Upper lobe of left lung (tissue), 6 donors: ENCODE measurements at places on chromosomes 16 and 17. TPM values are rescaled to one million over a fixed set of nuclear protein-coding genes. Genes with fewer than 3 reads are reported as not detected.

DNA sequence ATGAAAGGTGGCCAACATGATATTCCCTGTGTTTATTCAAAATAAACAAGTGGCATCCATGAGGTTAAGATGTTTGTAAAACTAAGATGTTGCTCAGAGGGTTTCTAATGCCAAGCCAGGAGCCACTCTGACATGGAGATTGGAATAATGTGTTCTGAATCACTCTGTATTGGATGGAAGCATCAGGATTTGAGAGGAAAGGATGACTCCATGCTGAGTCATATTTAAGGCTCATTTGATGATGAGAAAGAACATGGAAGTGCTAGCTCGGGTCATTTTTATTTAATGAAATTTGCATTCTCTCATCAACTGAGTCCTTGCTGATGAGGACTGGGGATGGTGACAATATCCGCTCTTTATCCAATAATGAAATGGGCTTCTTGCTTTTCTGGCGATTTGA, 6.2 kb downstream of the VAT1L start:
- no peak for DNase-seq

GRCh38 chr16:89375021-89375420, 115.3 kb downstream of the ANKRD11 start:
- DNase-seq, result no peak

NACA2 gene
- total RNA-seq, result not detected

- no peak for DNase-seq
Observed at GRCh38 chr16:16009401-16009800, 60.0 kb downstream of the ABCC1 start.

IRX5 gene
- 24.8 TPM for total RNA-seq

- no peak for DNase-seq
Observed at GRCh38 chr17:44281570-44281969, 13.6 kb upstream of the SLC4A1 start.

CCL1 gene
- total RNA-seq, result not detected

- no peak for DNase-seq
Observed at GRCh38 chr16:51907680-51908079, 639.3 kb downstream of the TOX3 start.

GRCh38 chr16:11583889-11584565, 2.7 kb downstream of the LITAF start:
- DNase-seq, result peak; percentile 58

SLC52A1 gene
- total RNA-seq, result 0.81 TPM

- peak; percentile 50 for DNase-seq
Observed at GRCh38 chr16:53503991-53504663, 1.1 kb upstream of the AKTIP start.

- no peak for DNase-seq
Observed at GRCh38 chr17:36610474-36610873, 9.1 kb downstream of the MRM1 start.

- no peak for DNase-seq
Observed at GRCh38 chr16:4454623-4455022, 19.8 kb downstream of the NMRAL1 start.

TBC1D3K gene
- 0.15 TPM for total RNA-seq
